T follicular helper cell (primary cell): ENCODE measurements at places on chromosomes 4 and X.

GRCh38 chr4:109547394-109547793 is 12.7 kb upstream of the MCUB start:
- no peak for DNase-seq

DNA sequence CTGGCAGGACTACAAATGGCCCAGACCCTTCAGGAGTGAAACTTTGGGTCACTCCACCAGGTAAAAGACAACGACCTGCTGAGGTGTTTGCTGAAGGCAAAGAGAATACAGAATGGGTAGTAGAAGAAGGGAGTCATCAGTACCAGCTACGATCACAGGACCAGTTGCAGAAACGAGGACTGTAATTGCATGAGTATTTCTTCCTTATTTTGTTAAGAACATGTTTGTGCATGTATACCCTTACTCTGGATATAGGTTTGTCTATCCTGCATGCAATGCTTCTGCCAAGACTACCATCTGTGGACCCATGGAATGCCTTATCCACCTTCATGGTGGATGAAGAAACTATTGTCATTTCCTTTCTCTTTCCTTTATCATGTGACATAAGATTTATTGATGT is 48.1 kb upstream of the BCLAF3 start:
- no peak for DNase-seq

- DNase-seq, result no peak
Measured at GRCh38 chr4:88411491-88412096, 32.9 kb downstream of the HERC6 start.

- DNase-seq, result no peak
Measured at GRCh38 chrX:56728321-56728720, 722 bp upstream of the NBDY start.

GRCh38 chrX:18983666-18984380 is at the start of gene PHKA2:
Gene PHKA2, minus strand, starts transcription at chrX:18984114. Its CDS starts 182 bp downstream, at chrX:18983932.
- DNase-seq, result peak; percentile 2

- DNase-seq, result peak; percentile 78
Measured at GRCh38 chr4:185425647-185426352, at the start of gene UFSP2. Gene UFSP2, minus strand, starts transcription at chr4:185425964. Its CDS starts 96 bp downstream, at chr4:185425868.

GRCh38 chrX:71191248-71191647 is 31.8 kb upstream of the GJB1 start:
- DNase-seq, result no peak

GRCh38 chr4:78665216-78665770 is 110.9 kb upstream of the BMP2K start:
- no peak for DNase-seq

GRCh38 chr4:128381748-128382559 is 94.3 kb upstream of the PGRMC2 start:
- no peak for DNase-seq

DNA sequence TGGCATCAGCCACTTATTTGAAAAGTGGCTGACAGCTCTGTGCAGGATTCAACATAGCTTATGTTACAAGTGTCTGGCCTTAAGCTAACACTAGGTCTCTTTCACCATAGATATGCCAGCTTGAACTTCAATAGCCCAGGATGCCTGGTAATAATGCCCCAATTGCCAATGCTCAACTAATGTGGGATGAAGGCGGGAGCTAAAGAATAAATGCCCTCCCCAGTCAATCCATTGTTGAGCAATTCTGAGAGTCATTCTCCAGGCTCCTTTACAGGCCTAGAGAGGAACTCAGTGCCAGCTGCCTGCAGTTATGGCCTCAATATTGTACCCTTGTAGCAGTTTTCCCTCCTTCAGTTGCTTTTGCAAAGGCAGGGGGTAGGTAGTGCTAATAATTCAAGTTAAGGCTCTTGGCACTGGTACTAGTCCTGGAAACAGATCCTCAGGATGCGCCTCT is 460.2 kb downstream of the GABRG1 start:
- no peak for DNase-seq

GRCh38 chr4:11565899-11566298 is 137.2 kb upstream of the HS3ST1 start:
- no peak for DNase-seq

DNA sequence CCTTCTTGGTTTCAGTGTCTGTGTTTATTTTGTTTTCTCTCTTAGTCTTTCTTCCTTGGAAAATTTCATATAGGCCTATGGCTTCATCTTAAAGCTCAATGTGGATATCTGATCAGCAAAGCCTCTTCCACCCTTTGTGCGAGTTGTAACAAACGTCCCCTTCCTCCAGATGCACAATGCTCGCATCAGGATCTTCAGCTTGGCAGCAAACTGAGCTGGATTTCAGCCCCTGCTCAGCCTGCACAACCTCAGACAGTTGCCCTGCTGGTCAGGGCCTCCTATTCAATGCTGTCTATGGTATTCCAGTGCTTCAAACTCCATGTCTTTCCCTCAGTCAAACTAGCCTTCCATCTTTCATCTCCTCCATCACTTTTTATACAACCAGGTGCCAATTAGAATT is 309.4 kb downstream of the ARHGAP24 start:
- no peak for DNase-seq

- no peak for DNase-seq
Measured at GRCh38 chr4:138393886-138394610, 151.9 kb upstream of the SLC7A11 start.

- no peak for DNase-seq
Measured at GRCh38 chrX:116204932-116205331, 34.4 kb downstream of the AGTR2 start.

GRCh38 chr4:115119804-115120352 is 6.5 kb upstream of the NDST4 start:
- DNase-seq, result no peak

DNA sequence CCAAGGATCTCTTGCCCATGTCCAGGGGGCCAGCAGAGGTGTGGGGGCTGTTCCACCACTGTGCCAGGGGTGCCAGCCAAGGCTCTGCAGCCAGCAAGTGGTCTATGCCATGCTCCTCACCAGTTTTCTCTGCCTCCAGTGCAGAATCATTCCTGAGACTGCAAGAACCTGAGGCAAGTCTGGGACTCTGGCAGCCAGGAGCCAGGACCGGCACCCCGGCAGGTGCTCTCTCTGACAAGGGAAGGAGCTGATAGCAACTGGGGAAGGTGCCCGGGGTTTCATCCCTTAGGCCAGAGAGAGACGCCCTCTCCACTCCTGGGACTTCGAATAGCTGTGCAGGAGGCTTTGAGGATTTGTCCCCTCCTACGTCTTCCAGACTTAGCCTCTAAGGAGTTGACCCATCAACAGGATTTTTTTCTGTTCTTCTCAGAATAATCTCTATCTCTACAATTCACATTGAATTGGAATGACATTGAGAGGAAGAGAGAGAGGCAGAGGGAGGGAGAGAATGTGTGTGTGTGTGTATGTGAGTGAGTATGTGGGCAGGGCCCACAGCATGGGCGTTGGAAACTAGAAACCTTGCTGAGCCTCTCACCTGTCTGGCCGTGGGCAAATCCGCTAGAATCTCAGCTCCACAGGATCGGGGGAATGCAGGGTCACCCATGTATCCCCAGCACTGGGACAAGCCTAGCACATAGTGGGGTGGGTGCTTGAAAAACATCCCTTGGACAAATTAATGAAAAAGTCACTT is 74.5 kb upstream of the AFAP1 start:
- no peak for DNase-seq

GRCh38 chrX:129015381-129015780 is 507.9 kb downstream of the SMARCA1 start:
- no peak for DNase-seq

DNA sequence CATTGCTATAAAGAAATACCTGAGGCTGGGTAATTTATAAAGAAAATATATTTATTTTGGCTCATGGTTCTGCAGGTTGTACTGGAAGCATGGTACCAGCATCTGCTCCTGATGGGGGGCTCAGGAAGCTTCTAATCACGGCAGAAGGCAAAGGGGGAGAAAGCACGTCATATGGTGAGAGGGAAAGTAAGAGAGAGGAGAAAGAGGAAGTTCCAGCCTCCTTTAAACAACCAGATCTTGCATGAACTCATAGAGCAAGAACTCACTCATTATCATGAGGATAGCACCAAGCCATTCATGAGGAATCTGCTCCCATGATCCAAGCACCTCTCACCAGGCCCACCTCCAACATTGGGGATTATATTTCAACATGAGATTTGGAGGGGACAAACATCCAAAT is 125.0 kb upstream of the GRPR start:
- no peak for DNase-seq

DNA sequence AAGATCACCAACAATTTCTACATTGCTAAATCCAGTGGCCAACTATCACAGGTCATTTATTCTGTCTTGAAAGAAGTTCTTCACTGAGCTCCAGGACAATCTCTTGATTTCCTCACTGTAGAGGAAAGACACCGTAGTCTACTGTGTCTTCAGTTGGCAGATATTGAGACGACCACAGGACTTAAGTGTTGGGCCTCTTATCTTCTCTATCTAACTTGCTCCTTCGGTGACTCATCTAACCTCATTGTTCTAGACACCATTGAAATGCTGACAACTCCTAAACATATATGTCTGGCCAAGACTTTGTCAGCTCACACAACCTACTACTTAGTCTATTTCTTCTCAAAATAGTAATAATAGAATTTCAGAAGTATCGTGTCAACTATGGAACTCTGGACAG is 425.8 kb downstream of the ARAP2 start:
- no peak for DNase-seq

DNA sequence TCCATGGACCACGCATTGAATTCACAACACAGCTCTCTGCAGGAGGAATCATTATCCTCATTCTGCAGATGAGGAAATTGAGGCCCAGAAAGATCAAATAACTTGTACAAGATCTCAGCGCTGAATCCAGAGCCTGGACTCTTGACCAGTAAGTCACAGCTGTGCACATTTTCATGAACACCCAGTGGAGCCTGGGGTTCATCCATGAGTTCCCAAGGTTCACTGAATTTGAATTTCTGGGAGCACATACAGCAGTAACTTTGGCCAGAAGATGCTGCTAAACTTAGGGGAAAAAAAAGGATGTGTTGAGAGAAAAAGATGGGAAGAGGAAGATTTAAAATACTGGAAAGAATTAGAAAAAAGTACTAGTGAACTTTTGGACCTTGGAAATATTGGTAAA is 218.7 kb upstream of the PPARGC1A start:
- no peak for DNase-seq

GRCh38 chr4:81421346-81422218 is 50.1 kb downstream of the RASGEF1B start:
- no peak for DNase-seq

GRCh38 chr4:80265571-80266252 is 752 bp upstream of the FGF5 start:
- no peak for DNase-seq

GRCh38 chr4:155542415-155542814 is 124.2 kb upstream of the GUCY1A1 start:
- no peak for DNase-seq

DNA sequence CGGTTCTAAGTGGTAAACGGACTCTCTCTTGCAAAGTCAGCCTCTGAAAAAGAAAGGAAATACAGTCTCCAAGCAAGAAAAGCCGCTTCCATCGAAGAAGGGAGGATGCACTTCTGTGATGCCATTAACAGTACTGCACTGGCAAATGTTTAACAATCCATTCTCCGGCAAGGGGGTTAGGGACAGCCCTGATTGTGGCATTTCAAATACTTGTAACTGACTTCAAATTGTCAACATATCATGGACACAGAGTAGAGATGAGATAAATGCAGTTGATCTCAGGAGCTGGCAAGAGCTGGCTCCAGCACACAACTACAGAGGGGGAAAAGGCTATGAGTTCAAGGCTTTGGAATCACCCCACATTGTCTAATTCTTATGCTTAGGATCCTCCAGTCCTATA is 146.8 kb downstream of the SLC7A11 start:
- no peak for DNase-seq

DNA sequence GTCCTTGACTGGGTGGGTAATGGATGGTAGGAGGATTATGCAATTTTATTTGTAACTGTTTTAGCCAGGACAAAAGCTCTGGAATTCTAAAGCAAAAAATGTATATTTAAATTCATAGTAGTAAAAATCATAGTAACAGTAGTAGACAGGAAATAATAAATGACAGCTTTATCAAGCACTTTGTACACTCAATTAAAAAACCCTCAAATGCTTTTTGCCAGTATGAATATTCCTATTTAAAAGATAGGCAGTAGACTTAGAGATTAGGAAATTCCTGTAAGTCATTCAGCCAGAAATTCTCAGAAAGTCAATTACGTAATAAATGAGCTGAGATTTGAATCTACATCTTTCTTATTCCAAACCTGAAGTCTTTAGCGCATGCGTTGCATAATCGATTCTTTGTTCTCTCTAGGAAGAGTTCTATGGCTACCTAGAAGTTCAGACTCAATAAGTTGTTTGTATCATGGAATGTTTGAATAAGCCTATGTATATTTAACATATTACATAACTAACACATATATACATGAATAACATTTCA is 2.5 kb downstream of the AADAT start:
- DNase-seq, result no peak

- no peak for DNase-seq
Measured at GRCh38 chr4:13244444-13244843, 239.7 kb downstream of the RAB28 start.

DNA sequence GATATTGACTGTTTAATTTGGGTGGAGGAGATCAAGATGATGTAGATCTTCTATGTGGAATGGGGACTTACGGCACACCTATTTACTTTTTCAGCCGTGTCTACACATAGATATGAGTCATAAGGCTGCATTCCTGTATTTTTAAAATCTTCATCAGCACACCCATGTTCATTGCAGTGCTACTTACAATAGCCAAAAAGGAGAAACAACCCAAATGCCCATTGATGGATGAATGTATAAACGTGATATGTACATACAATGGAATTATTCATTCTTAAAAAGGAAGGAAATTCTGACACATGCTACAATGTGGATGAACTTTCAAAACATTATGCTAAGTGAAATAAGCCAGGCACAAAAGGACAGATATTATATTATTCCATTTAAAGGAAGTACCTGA is 98.6 kb downstream of the AASDH start:
- no peak for DNase-seq

- no peak for DNase-seq
Measured at GRCh38 chr4:7620814-7621176, 186.1 kb upstream of the PSAPL1 start.

- DNase-seq, result no peak
Measured at GRCh38 chr4:151260526-151260925, 16.4 kb upstream of the PRSS48 start.

DNA sequence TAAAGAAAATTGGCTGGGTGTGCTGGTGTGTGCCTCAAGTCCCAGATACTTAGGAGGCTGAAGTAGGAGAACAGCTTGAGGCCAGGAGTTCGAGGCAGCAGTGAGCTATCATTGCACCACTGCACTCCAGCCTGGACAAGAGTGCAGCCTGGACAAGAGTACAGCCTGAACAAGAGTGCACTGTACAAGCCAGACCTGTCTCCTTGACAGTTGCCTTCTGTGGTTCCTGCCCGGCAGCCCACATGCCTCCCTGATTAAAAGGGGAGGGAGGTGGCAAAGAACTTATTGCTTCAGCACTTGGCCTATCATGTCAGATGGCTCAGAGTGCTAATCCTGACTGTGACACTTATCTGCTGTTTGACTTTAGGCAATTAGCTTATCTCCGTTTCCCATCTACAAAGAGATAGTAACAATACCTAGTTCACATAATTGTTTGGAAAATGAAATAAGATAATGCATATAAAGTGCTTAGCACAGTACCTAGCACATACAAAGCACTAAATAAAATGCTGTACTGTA is 249.1 kb downstream of the DCLK2 start:
- no peak for DNase-seq
